ENCODE measurements at places on chromosomes 5 and 9. TPM values are rescaled to one million over a fixed set of nuclear protein-coding genes. Genes with fewer than 3 reads are reported as not detected.

SPINK4 gene
- total RNA-seq: not detected

DNA sequence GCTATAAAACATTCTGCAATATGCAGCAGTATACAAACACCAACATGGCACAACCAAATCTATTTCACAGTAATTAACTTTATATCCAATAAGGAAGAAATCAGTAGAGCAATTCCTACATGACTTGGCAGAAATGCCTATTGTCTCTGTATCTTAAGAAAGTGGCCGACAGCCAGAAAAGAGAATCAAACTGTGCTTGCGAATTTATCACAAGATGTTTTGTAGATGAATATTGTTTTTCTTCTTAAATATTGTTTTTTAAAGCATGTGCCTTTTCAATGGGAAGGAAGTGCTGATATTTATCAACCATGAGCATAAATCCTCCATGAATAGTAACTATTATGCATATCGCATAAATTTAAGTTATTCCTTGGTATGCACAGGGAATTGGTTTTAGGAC lies 501.7 kb upstream of the DMAC1 start:
- DNase-seq: no peak

DNA sequence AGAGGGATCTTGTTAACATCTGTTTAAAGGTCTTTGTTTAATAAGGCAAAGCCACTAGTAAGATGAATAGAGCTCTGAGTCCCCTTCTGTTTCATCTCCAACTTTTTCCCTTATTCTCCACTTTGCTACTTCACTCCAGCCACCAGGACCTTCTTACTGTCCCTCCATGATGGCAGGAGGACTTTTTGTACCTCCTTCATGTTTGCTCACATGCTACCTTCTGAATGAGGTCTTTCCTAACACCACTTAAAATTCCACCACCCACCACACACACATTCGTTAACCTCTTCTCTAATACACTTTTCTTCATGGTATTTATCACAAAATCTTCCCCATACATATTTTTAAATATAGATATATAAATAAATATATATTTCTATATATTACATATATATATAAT lies 501.9 kb downstream of the PDE4D start:
- DNase-seq: no peak

- DNase-seq: no peak
Observed at GRCh38 chr5:66859526-66859925, 263.3 kb downstream of the MAST4 start.

- DNase-seq: no peak
Observed at GRCh38 chr9:105069696-105070095, 141.7 kb upstream of the ABCA1 start.

DNA sequence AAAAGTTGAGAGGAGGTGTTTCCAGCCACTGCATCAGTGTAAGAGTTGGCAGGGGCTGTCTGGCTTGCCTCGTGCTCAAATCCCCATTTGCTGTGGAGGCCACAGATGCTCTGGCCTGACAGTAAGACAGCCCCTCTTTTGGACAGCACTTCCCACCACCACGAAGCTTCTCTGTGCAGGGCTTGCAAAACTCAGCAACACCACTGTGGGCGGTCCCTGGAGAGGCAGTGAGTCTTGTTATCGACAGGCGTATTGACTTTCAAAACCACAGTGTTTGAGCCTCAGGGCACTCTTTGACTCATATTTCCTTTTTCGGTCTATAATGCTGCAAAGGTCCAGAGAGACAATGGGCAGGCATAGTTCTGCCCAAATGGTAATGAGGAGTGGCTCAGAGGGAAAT lies 539.5 kb downstream of the EBF1 start:
- DNase-seq: no peak

Data from kidney (tissue), 22 donors.